Psoas muscle (tissue), 8 donors: ENCODE measurements at places on chromosomes 16 and 17. TPM values are rescaled to one million over a fixed set of nuclear protein-coding genes. Genes with fewer than 3 reads are reported as not detected.

DNA sequence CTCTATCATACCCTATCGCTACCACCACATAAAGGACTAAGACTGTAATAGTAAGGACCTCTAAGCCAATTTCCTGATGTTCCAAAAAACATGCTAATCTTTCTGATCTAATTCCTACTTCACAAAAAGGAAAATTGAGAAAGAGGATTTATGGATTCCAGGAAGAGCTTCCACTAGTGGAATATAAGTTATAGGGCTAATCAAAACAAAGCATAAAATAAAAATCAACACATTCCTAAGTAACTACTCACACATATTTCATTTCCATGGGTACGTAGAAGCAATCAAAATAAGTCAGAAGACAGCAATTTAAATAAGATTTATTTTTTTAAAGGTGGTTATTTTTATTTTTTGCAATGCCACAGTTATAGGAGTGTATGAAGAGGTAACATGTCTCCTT lies 12.4 kb downstream of the CCDC43 start:
- no peaks in the 10 kb centered on the region for H3K4me1 ChIP-seq
- H3K27me3 ChIP-seq = no peaks in the 10 kb centered on the region
- no peak overlapping the region for H3K27ac ChIP-seq
- no peak for DNase-seq
- H3K4me3 ChIP-seq = no peak overlapping the region

The GUCY2D gene
- not detected for total RNA-seq

The RASL10B gene
- 7.0 TPM for total RNA-seq

DNA sequence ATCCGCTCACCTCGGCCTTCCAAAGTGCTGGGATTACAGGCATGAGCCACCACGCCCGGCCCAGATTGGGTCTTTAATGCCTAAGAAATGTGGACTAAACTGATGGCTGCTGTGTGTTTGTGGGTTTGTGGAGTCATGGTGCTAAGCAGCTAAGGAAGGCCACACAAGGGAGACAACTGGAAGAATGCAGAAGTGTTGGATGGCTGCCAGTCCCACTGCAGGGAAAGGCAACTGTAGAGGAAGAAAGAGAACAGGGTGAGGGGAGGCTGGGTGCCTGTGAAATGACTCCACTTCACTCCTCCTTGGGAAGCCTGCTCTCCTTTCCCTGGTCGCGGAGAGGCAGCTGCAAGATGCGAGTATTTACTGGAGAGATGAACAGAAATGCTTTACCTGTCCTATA lies 23.5 kb upstream of the SIAH1 start:
- H3K36me3 ChIP-seq = no peaks in the 10 kb centered on the region
- no peak for DNase-seq
- no peaks in the 10 kb centered on the region for H3K27me3 ChIP-seq
- H3K4me1 ChIP-seq = no peaks in the 10 kb centered on the region
- H3K27ac ChIP-seq = no peak overlapping the region
- no peak overlapping the region for H3K4me3 ChIP-seq

- no peaks in the 10 kb centered on the region for H3K36me3 ChIP-seq
- no peaks in the 10 kb centered on the region for H3K27me3 ChIP-seq
- DNase-seq = no peak
- no peak overlapping the region for H3K4me3 ChIP-seq
Observed at GRCh38 chr17:13088666-13089065, 70.8 kb upstream of the ELAC2 start.

DNA sequence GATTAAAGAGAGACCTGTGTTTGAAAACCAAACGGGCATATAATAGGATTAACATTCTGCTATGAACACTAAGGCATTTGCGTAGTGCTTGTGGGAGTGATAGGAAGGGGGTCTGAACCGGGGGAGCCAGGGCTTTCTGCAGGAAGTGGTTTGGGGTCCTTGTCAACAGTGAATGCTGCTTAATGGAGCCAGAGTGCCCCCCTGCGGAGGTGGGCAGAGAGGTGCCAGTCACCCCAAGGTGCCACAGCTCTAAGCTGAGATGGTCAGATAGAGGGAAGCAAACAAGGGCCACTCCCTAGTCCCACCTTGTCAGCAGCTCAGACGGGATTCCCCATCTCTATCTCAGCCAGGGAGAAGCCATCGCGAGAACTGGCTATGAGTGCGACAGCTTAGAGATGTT lies 17.7 kb downstream of the NAA60 start:
- peaks cover 67% of the 10 kb centered on the region for H3K4me1 ChIP-seq
- no peak overlapping the region for H3K4me3 ChIP-seq
- no peak for DNase-seq
- H3K27me3 ChIP-seq = no peaks in the 10 kb centered on the region

DNA sequence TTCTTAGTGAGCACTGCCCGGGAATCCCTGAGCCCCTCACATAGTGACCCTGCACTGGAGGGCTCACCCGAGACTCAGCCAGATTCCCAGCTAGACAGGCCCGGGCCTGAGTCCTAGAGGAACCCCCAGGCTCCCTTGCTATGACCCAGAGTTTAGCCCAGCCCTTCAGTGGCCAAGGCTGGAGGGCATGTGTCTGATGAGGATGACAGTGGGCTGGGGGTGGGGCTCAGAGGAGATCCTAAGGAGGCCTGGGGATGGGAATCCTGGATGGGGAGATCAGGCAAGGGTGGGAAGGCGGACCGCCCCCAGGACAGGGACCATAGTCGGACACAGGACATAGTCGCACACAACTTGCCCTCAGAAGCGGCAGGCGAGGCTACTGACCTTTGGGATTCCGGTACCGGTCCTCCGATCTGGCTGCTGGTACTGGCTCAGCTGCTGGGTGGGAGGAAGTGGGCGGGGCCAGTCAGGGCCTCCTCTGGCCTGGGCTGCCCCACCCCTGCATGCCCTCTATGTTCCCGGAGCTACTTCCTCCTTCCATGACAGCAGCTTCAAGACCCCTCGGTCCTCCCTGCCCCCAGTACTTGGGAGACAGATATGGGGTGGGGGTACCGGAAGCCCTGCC lies 1.1 kb downstream of the CD79B start:
- H3K27me3 ChIP-seq = no peaks in the 10 kb centered on the region
- DNase-seq = peak; percentile 71
- peak overlapping the region; percentile 32 for H3K4me3 ChIP-seq
- peaks cover 7% of the 10 kb centered on the region for H3K4me1 ChIP-seq
- peak overlapping the region; percentile 38 for H3K27ac ChIP-seq

The MYH3 gene
- 5.8 TPM for total RNA-seq

DNA sequence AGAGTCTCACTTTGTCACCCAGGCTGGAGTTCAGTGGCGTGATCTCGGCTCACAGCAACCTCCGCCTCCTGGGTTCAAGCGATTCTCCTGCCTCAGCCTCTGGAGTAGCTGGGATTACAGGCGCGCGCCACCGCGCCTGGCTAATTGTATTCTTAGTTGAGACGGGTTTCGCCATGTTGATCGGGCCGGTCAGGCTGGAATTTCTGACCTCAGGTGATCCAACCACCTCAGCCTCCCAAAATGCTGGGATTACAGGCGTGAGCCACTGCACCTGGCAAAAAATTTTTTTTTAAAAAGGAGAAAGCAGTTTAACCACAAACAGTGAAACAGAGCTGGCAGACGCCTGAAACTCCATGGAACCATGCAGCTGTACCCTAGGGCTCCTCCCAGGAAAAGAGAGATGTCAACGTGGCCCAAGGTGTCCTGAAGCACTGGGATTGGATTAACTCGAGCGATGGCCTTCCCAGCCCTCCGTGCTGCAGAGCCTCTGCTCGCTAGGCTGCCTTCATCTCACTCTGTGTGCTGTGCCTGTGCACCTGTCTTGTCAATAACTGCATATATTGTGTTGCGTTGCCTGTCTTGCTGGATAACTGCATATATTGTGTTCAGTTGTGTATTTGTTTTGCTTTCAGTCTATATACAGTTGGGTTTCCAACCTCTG lies 29.6 kb upstream of the FOXK2 start:
- H3K27ac ChIP-seq = no peak overlapping the region
- H3K4me1 ChIP-seq = peaks cover 10% of the 10 kb centered on the region
- H3K36me3 ChIP-seq = peaks cover 37% of the 10 kb centered on the region
- no peaks in the 10 kb centered on the region for H3K27me3 ChIP-seq

The DPEP1 gene
- not detected for total RNA-seq

- no peaks in the 10 kb centered on the region for H3K27me3 ChIP-seq
- peaks cover 4% of the 10 kb centered on the region for H3K4me1 ChIP-seq
- H3K4me3 ChIP-seq = no peak overlapping the region
- no peaks in the 10 kb centered on the region for H3K36me3 ChIP-seq
Observed at GRCh38 chr16:72764015-72764654, 283.8 kb downstream of the ZFHX3 start.

DNA sequence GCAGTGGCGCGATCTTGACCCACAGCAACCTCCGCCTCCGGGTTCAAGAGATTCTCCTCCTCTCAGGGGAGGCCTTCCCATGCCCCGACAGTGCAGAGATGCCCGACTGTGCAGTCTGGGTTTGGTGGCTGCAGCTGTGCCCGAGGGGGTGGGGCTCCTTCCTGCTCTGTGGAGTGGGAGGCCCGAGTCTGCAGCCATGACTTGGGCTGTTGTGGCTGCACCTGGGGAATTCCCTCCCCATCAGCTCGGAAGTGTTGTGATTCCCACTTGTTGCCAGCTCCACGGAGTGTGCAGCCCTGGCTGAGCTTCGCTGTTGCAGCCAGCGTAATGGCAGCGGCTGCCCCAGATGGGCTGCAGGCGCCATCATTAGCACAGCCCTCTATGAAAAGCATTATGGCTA lies 66.4 kb upstream of the SMIM36 start:
- H3K4me3 ChIP-seq = peak overlapping the region; percentile 49
- peak overlapping the region; percentile 69 for H3K27ac ChIP-seq
- DNase-seq = no peak

DNA sequence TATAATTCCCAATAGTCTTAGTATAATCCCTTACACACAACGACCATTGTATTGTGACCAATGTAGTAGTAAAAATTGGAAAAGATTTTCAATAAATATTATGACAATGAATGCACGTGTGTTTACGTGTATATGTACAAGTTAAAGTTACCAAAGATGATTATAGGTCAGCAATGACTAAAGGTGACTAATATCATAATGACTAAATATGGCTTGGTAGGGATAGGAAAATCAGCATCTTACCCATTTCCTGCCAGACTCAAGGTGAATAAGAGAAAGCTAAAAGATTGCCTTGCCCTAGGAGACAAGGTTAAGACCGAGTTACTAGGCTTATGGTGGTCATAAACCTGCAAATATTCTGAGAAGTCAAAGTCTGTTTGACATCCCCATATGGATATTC lies 34.4 kb downstream of the CPD start:
- H3K4me3 ChIP-seq = no peak overlapping the region
- no peaks in the 10 kb centered on the region for H3K4me1 ChIP-seq
- no peaks in the 10 kb centered on the region for H3K36me3 ChIP-seq
- no peaks in the 10 kb centered on the region for H3K27me3 ChIP-seq

GRCh38 chr17:2215616-2216364 lies 87.8 kb downstream of the SMG6 start:
- H3K27me3 ChIP-seq = no peaks in the 10 kb centered on the region
- peak overlapping the region; percentile 95 for H3K27ac ChIP-seq
- no peaks in the 10 kb centered on the region for H3K36me3 ChIP-seq
